HT-29 (cell line): ENCODE measurements at places on chromosomes 2 and 18. TPM values are rescaled to one million over a fixed set of nuclear protein-coding genes. Genes with fewer than 3 reads are reported as not detected.

The ACKR3 gene
- total RNA-seq = not detected in 2 replicates

The GULP1 gene
- total RNA-seq = 7.8 and 9.2 TPM in 2 replicates

The MRO gene
- not detected in 2 replicates for total RNA-seq

The RAB6D gene
- total RNA-seq = 0.08 and 0.25 TPM in 2 replicates

The VIT gene
- total RNA-seq = not detected in 2 replicates

The DUSP19 gene
- total RNA-seq = 0.37 and 0.51 TPM in 2 replicates
